Suppressor macrophage (primary cell): ENCODE measurements at places on chromosomes 16 and 17.

GRCh38 chr16:28910086-28911031 is 14.7 kb downstream of the RABEP2 start:
- DNase-seq: no peak

DNA sequence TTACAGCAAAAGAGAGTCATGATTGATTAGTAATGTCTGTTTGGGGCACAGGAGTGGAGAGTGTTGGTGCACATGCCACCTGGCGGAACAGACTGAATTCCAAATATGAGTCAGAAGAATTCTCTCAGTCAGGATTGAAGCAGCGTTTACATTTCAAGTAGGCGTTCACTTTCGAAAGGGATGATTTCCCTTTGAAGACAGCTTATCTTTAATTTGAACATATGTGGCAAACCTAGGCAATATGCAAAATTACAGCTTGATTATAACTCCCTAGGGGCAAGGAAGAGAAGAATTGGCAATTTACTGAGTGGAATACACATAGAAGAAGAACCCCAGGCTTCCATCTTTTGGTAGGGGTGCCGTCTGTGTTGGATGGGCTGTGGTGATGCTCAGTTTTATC is 235.8 kb downstream of the HAPSTR1 start:
- no peak for DNase-seq

DNA sequence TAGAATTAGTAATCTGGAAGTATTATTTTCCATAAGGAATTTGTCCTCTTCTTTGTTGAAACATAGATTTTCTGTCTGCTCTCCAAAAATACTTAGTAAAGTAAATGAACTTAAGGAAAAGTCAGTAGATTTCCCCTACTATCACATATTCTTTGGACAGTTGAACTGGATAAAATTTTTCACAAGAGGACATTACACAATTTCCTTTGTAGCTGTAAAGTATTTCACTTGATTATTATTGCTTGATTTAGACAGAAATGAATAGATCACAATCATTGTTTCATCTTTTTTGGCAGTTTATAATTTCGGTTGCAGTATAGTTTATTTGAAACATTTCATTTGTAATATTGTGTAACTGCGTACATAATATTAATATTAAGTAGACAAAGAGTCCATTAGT is 12.5 kb downstream of the CYB5B start:
- no peak for DNase-seq

DNA sequence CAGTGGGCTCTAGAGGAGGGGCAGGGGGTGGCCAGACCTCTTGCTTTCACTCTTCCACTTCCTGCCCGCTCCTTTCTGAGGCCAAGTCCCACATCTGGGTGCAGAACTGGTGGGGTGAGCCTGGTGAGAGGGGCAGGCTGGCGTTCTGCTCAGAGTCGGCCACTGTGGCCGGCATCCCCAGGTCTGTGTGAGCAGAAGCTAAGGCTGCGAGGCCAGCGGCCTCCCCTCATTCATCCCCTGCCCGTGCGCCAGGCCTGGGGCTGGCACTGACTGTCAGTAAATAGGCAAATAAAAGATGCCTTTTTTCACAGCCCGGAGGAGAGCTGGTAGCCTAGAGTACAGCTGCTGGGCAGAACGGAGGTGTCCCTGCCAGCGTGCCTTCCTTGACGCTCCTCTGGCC is 1.2 kb downstream of the DEF8 start:
- DNase-seq: no peak

- DNase-seq: no peak
These were observed 12.6 kb upstream of the ABCA6 start for GRCh38 chr17:69154267-69154666.

DNA sequence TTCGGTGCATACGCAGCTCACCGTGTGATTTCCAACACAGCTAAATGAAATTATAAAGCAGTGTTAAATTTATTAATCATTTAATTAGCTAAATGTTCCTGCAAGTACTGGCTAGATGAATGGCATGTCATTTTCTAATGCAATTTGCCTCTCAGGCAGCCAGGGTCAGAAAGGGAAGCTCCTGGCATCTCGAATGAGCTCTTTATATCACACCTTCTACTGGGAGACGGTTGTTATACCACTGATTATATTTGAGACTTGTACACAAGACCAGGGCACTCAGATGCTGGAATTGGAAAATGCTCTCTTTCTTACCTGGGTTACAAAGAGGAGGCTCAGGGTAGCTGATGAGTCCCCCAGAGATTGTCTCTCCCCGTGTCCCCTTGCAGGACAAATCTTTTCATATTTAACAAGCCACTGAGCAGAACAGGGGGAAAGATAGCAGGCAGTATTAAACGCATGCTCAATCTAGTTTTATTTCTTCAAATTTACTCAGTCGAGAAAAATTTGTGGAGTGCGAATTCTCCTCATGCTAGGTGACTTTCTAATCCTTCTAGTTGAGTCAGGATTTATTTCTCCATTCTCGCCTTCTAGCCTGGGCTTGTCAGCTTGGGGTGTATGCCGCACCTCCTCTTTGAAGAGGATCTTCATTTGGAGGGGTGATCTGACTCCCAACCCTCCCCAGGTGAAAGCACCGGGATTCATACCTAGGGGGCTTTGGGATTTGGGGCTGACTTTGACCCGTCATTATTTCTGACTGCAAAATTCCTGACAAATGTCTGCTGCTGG is 441.1 kb downstream of the MAF start:
- DNase-seq: no peak

DNA sequence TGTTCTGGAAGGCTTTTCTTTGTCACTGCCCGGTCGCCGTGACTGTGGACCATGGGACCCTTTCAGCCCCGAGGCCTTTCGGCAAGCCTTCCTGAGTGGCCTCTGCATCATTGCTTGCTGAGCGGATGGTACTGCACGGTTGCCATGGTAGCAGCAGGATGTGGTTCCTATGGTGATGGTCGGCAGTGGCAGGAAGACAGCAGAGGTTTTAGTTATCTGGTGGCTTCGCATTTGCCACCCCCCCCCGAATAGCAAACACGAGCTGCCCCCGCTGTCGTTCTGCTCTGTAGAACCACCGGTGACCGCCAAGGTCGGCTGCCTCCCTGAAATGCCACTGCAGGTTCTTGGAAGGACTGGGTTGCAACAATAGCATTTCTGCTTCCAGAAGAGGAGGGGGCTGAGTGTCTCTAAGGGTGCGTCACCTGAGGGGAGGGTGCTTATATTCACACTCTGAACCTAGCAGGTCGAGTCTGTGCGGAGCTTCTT is 76.6 kb downstream of the CMIP start:
- DNase-seq: no peak

GRCh38 chr16:19203374-19203966 is 35.4 kb downstream of the SYT17 start:
- no peak for DNase-seq

- peak; percentile 47 for DNase-seq
These were observed 134.6 kb downstream of the CYB561 start for GRCh38 chr17:63311416-63311937.

DNA sequence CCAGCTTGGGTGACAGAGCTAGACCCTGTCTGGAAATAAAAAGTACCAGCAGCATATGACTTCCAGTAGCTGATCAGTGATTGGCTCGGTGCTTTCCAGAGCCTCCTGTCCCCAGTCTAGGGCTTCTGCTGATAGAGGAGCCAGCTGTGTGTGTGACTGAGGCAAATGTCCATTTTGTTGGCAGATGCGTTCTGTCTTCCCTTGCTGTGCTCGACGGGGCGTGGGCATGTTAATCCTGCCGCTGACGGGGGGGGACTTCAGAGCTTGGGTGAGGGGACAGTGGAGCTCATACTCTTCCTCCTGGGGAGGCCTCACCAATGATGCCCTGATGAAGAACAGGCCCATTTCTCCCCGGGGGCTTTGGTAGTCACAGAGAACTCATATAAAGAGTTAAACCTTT is 14.6 kb downstream of the KCTD2 start:
- no peak for DNase-seq

- DNase-seq: no peak
These were observed 33.4 kb downstream of the PSME3IP1 start for GRCh38 chr16:57152096-57153093.

- DNase-seq: peak; percentile 90
These were observed 2.5 kb downstream of the CORO1A start for GRCh38 chr16:30185683-30186421.

DNA sequence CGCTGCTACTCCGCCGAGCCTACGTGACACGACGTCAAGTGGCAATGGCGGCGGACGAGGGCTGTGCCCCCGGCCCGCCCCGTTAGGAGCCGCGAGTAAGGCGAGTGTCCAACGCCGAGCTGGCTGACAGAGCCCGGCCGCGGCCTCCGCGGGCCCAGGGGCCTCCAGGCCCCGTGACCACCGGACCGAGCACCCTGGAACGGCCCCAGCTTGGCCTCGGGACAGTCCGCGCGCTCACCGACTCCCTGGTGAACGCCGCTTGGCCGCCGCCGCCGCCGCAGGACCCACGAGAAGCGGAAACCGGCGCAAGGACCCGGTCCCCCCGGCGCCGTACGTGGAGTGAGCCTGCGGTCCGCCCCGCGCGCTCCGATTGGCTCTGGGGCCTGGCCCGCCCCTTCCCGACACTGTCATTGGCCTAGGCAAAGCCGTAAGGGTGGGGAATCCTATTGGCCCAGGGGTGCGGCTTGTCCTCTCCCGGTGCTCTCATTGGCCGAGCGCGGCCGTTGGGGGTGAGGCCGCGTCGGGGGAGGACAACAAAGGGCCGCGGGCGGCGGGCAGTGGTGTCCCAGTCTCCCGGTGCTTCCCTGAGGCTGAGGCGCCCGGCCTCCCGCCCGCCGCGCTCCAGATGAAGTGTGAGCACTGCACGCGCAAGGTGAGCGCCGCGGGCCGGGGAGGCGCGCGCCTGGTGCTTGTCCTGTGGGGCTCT is at the start of gene NARF:
Gene NARF, plus strand, starts transcription at position 563 of the 706 bp plus-strand sequence. Its CDS starts 63 bp downstream, at position 626.
- DNase-seq: peak; percentile 100

DNA sequence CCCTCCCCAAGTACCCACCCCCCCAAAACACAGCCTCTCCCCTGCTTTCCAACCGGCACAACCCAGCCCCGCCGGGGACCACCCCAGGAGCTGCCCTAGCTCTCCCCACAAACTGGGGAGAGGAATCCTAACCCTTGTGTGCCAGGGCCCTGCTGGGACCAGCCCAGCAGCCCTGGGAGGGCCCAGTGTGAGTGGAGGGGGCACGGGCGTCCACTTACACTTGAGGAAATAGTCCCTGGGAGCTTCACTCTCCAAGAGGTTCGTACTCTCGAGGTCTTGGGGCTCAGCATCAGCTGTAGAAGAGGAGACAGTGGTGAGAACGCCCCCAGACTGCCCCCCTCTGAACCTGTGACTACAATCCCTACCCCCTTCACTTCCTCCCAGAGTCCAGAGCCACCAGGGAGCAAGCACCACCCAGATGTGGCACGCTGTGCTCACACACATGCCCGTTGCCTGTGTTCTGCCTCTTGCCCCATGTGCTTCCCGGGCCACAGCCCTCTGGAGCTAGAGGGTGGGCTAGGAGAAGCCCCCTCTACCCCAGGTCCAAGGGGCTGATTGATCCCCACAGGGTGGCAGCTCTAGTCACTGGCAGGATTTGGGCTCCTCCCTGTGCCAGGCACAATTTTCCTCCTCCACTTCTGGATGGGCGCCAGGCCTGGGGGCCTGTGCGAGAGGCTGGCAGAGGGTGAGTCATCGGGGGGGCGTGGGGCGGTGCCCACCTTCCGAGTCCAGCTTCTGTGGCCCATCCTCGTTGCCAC is 3.0 kb downstream of the TRIM47 start:
- DNase-seq: peak; percentile 24

- no peak for DNase-seq
These were observed 423.9 kb upstream of the MAF start for GRCh38 chr16:80024443-80024842.

DNA sequence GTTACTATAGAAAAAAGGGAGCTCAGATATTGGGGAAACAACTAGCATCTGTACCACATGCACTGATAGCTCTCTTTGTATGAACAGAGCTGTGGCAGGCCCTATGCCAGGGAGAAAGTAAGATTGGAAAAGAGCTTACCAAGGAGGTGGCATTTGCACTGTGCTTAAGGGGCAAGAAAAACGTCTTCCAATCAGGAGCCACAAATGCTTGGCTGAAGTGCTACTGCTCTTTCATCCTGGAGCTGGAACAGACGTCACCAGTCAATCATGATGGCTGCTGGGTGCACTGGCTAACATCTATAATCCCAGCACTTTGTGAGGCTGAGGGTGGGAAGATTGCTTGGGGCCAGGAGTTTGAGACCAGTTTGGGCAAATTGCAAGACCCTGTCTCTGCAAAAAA is 218.5 kb downstream of the SEC14L1 start:
- no peak for DNase-seq

DNA sequence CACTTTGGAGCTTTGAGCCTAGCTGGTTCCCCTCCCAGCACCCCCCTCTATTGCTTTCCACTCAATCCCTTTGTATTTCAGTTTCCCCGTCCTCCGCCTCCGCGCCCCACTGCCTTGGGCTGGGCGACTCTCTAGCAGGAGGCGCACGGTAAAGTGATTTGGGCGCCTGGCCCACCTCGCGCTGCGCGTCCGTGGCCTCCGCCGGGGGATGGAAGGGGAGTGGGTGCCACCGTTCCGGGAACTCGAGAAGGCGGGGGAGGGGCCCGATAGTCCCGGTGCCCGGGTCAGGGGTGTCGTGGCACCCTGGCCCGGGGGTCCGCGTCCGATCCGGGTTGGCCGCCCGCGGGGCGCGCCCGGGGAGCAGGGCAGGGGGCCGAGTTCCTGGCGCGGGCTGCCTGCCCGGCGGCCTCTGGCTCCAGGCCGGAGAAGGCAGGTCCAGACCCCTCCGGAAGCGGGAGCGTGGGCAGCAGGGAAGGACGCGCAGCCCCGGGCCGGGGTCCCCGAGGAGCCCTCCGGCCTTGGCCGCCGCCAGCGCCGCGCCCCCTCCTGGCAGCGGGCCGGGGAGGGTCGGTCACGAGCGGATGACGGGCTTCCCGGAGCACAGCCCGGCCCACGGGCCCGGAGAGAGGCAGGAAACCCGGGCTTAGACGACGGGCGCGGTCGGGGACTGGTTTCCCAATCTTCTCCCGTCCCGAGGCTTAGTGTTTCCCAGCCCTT is 15.8 kb downstream of the MEOX1 start:
- peak; percentile 89 for DNase-seq

GRCh38 chr16:25367773-25368524 is 110.3 kb upstream of the ZKSCAN2 start:
- DNase-seq: no peak

GRCh38 chr17:68288804-68289203 is 2.1 kb downstream of the SLC16A6 start:
- peak; percentile 87 for DNase-seq

GRCh38 chr17:16923097-16923903 is 48.6 kb downstream of the TNFRSF13B start:
- DNase-seq: no peak

- no peak for DNase-seq
These were observed 48.4 kb downstream of the RNF157 start for GRCh38 chr17:76191896-76192295.
